Cerebellar cortex (tissue), 1 donor: ENCODE measurements at places on chromosomes 1 and 21.

DNA sequence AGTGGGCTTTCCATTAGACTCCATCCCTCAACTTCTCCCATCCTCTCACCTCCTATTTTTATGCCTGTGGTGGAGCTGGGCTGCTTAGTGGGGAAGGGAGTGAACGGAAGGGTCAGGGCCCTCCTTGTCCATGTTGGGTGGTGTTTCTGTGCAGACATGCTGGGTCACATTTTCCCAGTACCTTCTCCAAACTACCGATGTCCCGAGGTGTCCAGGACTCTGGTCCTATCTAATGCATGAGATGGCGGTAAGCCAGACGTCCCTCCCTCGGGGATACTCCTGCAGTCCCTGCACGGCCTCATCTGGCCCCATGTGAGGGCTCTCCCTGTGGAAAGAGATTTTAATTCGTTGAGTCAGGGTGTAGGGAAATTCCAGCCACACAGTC lies 61.0 kb downstream of the OBSCN start:
- no peak for DNase-seq

GRCh38 chr1:224042557-224043118 lies 71.3 kb upstream of the FBXO28 start:
- DNase-seq = no peak

DNA sequence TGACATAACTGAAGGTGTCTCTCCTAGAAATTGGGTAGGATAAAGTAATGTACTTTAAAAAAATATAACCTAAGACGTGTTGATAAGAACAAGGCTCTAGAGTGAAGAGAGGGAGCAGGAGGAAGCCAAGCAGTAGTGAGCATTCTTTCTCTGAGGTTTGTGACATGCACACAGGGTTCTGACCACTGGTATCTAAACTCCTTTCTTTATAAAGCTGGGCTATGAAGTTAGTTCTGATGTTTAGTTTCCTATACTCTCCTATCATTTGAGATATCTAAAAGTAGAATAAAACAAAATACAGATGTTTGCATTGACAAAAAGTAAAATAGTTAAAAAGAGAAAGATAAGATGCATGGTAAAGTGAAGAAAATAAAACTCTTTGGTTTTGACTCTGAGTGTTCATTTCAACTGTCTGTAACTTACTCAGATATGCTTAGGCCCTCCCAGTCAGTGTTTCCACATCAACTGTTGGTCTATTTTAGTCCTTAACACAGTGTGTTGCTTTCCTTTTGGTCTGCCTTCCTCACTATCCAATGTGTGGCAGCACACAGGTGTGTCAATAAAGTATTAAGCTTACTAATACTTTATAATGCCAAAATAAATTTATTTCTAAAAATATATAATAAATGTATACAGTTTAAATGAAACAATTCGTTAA lies 543.5 kb downstream of the PTPRC start:
- DNase-seq = no peak

GRCh38 chr1:82090104-82090503 lies 289.4 kb downstream of the ADGRL2 start:
- DNase-seq = no peak

DNA sequence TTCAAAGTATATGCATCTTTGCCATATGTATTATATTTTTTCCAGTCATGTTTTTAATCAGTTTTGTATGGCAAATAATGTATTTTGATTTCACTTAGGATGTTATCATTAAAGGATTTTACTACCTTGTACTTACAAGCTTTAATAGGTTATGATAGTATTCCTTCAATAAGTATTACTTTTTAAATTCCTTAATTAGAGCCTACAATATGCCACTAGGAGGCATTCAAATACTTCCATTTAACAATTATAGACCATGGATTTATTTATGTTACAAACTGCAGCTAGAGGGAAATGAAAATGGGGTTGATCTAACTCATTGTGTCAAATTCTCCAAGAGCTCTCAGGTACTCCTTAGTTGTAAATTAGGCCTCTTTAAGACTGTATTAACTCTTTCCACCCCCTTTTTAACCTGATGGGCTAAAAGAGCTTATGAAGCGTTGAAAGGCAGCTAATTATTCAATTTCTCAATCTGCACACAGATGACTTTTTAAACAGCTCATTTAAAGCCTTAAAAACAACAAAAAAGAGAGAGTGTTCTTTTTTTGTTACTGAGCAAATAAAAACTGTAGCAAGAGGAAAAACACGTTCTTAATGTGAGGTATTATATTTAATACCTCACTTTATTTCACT lies 156.2 kb downstream of the DENND1B start:
- DNase-seq = no peak

GRCh38 chr1:2460996-2461751 lies 14.9 kb upstream of the PLCH2 start:
- peak; percentile 84 for DNase-seq

- DNase-seq = no peak
These were observed 39.6 kb upstream of the LBR start for GRCh38 chr1:225467193-225468020.

GRCh38 chr1:168031627-168032026 lies 94.8 kb upstream of the MPC2 start:
- DNase-seq = no peak

DNA sequence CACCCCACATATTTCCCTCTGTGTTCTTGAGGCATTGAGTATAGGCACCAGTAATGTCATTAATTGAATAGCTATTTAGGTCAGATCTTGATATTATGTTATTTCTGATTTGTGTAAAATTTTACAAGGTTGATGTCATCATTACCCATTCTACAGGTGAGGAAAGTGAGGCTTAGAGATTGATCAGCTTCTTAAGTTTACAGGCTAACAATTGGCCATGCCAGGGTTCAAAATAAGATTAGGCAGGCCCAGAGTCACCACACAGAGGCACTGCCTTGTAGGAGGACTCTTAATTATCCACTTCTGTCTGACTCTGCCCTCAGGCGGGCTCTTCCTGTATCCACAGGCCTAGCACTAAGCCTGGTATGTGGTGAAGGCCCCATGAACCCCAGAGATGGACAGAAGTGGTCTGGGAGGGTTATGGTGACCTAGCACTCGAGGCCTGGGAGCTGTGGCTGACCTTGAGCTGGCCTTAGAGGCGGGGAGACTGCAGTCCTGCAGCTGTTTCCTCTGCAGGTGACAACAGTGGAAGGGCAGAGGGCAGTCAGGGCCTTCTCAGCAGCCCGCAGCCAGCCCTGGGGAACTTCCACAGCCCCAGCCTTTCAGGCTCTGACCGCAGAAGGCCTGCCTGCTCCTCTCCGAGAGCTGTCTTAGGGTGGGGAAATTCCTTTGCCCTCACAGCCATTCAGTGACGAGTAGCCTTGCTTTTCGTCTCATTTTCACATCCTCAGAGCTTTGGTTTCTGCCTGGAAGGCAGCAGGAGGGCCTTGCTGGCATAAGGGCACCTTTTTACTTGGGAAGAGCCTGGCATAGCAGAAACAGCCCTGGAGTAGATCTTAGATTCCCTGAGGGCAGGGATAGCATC lies 12.2 kb downstream of the ZDHHC18 start:
- DNase-seq = no peak

GRCh38 chr1:62746086-62746808 lies 37.7 kb upstream of the ATG4C start:
- peak; percentile 68 for DNase-seq

DNA sequence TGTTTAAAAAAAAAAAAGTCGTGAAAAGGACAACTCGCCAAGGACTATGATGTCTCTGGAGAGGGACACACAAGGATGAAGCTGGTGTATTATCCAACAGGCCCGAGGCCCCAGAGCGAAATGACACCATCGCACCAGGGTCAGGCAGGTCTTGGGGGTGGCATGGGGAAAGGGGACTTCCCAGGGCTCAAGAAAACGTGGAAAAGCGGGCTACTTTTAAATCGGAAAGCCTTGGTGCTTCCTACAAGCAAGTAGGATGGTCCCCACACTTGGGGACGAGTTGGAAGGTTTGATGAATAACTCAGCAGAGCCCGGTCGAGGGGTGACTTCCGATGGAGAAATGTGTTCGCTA lies 505 bp upstream of the GNPAT start:
- DNase-seq = no peak

GRCh38 chr1:246786606-246787238 lies 62.5 kb downstream of the SCCPDH start:
- DNase-seq = no peak

DNA sequence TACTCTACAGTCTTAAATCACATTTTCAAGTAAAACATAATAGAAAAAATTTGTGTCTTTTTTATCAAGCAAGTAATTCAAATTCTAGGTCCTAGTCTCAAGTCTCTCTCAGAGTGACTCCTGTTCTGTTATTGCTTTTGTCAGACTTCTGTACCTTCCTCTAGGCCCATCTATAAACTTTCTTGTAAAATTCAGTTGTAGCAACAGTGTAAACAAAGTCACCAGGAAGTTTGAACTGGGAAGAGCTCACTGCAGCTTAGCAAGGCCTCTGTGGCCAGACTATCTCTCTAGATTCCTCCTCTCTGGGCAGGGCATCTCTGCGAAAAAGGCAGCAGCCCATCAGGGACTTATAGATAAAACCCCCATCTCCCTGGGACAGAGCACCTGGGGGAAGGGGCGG lies 13.5 kb upstream of the ZNF678 start:
- no peak for DNase-seq

DNA sequence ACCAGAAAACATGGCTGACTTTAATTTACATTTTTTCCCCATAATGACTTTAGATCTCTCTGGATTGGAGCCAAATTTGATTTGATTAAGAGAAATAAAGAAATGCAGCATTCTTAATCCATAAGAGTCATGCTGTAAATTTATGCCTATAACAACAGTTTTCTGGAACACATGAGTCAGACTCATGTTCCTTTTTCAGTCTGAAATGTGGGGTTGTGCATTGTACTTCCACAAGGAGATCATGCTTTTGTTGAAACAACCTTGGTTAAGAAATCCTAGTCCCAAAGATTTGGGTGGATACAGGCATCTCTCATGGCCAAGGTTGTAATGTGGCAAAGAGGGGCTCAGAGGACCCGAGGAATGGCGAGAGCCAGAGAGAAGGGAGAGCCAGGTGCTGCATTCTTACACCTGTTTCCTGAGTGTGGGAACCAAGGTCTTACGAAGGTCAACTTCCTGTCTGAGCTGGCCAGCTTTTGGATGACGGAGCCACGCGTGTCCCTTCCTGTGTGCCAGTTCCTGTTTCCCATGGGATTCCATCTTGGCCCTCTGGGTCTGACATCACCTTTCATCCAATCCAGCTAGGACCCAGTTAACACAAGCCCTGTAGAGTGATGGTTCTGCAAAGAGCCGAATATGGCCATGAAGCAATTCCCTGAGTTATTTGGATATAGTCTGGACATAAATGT lies 23.1 kb downstream of the CLDN14 start:
- DNase-seq = no peak

DNA sequence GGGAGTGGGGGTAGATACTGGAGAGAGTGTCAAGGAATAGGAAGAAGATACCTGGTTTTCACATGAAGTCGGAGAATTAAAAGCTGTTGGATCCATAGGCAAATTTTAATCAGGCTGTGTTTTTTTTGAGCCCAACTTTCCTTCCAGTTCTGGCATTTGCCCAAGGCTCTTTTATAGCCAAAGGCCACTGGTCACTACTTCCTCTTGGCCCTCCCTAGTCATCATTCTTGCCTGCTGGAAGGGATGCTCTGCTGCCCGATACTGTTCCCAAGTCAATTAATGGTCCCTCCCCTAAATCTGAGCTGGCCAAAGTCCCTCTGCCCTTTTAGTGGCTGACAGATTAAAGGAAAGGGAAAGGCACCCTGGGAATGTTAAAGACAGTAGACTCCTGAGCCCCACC lies 102.8 kb upstream of the ZNF648 start:
- peak; percentile 16 for DNase-seq

- no peak for DNase-seq
These were observed 1.9 kb downstream of the BSDC1 start for GRCh38 chr1:32392325-32392724.

DNA sequence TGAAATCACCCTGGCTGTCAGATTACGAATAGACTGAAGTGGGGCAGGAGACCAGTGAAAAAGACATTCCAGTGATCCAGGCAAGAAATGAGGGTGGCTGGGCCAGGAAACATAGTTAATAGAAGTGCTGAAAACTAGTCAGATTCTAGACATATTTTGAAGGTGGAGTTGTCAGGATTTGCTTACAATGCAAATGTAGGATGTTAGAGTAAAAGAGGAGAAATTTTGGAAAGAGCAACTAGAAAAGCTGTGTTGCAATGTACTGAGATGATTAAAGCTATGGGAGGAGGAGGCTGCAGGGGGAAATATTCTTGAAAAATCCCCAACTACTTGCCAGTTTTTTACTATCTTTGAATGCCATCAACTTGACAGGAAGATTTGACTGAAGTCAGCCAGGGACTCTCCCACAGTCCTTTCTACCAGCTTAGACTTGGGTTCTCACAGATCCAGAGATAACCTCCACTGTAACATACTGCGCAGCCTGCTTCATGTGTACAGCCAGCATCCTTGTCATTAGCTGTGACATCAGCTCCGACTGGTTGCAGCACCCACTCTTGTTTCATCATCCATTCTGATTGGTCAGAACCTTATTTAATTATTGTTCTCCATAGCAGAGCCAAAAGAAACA lies 109.7 kb downstream of the TSEN15 start:
- no peak for DNase-seq

GRCh38 chr21:37266515-37267221 lies 466 bp downstream of the VPS26C start:
- DNase-seq = peak; percentile 43

GRCh38 chr1:151130987-151131586 lies 15.3 kb downstream of the SEMA6C start:
- peak; percentile 95 for DNase-seq

DNA sequence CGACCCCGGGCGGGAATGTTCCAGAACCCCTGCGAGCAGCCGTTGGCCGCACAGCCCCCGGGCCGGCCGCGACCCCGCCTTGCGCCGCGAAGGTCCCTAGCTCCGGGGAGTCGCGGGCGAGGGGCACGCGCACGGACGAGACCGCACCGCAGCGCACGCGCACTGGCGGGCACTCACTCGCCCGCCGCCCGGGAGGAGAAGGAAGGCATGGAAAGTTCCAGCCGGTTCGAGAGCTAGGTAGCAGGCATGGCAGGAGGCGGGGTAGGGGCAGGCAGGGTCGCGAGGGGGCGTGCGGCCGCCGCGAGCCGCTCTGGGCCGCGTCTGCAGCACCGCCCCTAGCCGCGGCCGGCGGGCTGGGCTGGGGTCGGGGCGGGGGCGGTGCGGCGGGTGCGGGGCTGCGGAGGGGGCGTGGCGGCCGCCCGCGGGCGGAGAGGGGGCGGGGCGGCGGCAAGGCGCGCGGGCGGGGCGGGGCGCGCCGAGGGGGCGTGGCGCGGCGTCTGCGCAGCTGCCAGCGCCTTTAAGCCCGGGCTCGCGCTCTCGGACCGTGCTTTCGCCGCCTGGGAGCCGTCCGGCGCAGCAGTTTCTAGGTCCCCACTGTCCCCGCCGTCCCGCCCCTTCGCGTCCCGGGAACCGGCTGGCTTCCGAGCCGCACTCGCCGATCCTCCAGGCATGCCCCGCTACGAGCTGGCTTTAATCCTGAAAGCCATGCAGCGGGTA lies at the start of the genes MRPS6 and SLC5A3:
MRPS6 (plus strand) TSS at position 547 of the 717 bp plus-strand sequence; CDS start at position 670, 123 bp downstream.
SLC5A3 (plus strand) TSS at position 547 of the 717 bp plus-strand sequence. CDS start 21,621 bp downstream, outside the sequence.
- peak; percentile 71 for DNase-seq

DNA sequence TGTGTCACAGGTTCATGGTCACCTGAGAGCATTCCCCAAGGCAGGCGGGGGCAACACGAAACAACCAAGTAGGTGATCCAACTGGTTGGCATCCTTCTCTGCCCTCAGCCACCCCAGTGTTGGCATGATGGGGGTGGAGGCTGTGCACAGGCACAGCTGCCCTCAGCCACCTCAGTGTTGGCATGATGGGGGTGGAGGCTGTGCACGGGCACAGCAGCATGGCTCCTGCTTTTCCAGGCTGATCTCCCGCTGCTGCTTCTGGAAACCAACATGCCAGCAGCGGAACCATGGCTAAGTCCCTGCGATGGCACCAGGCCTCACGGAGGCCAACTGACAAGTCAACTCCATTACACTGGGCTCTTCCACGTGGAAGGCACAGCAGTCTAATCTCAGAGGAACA lies 447.8 kb downstream of the PTPRU start:
- no peak for DNase-seq

GRCh38 chr1:46642115-46642680 lies 25.6 kb upstream of the MOB3C start:
- peak; percentile 64 for DNase-seq
